ENCODE measurements at places on chromosomes 16 and 17.

- no peak for DNase-seq
Observed at GRCh38 chr16:11162586-11163268, 93.3 kb downstream of the SOCS1 start.

DNA sequence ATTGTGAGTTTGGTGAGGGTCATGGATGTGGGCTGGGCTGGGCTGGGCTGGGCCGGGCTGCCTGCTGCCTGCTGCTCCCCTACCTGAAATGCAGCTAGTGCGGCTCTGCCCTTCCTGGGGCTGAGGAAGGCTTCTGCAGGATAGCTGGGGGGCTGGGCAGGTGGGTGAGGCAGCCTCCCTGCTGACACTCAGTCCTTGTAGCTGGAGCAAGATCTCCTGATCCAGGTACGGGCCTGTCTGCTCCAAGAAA is 4.7 kb downstream of the RPL13 start:
- DNase-seq: no peak

- DNase-seq: no peak
Observed at GRCh38 chr17:40870136-40870535, 3.1 kb upstream of the KRT12 start.

DNA sequence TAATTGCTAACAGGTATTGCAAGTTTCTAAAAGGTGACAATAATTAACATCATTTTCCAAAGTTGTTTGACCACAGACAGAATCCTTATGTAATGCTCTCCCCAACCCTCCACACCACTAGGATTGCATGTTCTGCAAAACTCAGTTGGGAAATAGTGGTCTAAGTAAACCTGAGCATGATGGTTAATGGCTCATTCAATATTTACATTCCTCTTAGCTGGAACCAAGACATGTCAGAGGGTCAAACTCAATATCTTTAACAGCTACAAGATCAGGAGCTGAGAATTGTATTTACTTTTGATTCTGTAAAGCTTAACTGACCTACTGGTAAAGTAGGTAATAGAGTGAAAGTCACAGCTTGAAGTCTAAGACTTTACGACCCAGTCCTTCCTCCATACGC is 10.2 kb downstream of the MFSD6L start:
- no peak for DNase-seq

- DNase-seq: no peak
Observed at GRCh38 chr16:87715658-87716057, 50.1 kb downstream of the KLHDC4 start.

DNA sequence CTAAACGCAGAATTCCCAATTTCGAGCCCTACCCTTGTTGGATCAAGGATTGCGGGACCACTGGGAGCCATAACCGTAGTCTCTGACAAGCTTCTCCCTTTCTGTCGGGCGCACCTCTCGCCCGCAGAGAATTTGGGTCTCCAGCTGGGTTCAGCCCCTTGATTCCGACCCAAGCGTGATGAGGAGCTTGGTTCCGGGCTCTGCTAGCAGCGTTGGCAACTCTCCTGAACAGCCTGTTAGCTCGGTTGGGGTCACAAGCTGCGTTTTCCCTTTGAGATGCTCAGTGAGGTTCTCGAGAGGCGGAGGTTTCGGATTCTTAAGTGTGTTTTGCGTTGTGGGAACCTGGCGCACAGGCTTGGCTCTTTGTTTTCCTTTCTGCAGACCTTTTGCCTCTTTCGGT is 655 bp downstream of the ATXN1L start:
- DNase-seq: peak; percentile 7

GRCh38 chr17:2697611-2698162 is 13.9 kb downstream of the CLUH start:
- no peak for DNase-seq

GRCh38 chr17:37019117-37019740 is 70.5 kb downstream of the AATF start:
- no peak for DNase-seq

- DNase-seq: peak; percentile 38
Observed at GRCh38 chr17:63700528-63701455, 867 bp upstream of the LIMD2 start.

DNA sequence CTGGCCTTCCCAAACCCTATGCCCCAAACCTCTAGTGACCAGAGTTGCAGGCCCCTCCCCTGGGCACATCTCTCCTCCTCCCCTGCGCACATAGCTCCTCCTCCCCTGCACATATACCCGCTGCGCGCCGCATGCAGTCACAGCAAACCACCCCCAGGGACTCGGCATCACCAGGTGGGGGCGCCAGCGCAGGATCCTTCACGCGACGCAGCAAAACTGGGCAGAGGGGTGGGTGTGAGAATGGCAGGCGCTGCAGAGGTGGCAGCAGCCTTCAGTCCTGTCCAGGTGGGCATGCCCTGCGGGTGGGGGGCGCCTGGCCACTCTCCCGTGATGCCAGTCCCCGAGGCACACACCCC is 5.6 kb downstream of the CORO6 start:
- DNase-seq: peak; percentile 92

DNA sequence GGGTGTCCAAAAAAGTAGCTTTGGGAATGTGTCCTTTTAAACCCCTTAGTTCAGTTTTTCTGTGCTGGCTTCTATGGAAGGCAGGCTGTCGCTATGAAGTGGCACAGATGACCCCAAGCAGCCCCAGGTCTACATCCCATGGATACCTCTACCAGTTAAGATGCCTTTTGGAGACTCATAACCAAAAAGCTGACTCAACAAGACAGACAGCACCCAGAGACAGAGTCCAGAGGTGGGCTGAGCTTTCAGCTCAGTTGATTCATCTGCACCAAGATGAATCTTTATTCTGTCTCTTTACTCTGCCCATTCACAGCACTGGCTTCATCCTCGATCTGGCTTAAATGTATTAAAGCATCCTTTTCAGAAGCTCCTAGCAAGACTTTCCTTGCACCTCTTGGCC is 29.8 kb upstream of the RBBP6 start:
- no peak for DNase-seq

GRCh38 chr17:71936977-71937376 is 183.8 kb upstream of the SOX9 start:
- DNase-seq: no peak

DNA sequence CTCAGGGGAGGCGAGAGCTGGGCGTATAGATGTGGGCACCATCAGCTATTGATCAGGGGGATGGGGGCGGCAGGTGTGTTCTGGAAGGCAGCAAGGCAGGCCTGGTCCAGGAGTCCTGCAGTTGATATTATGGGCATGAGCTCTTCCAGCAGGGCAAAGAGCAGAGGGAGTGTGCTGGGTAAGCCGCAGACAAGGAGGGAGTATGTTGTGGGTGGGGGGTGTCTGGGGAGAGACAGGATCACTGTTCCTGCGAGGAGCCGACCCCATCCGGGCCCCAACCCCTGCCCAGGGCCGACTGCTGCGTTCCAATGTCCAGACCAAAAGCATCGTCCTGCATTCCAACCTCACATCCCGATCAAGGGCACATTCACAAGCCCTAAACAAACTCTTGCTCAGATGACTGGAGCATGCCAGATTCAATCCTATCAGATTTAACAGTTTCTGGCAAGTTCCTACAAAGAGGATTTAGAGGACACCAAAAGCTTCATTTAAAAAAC is 9.2 kb downstream of the MXRA7 start:
- no peak for DNase-seq

- DNase-seq: no peak
Observed at GRCh38 chr16:86431540-86431939, 78.8 kb upstream of the FOXF1 start.

- DNase-seq: no peak
Observed at GRCh38 chr16:66714654-66715307, 18.2 kb upstream of the CMTM4 start.

GRCh38 chr16:34078691-34079090 is 619.3 kb downstream of the TP53TG3F start:
- no peak for DNase-seq

DNA sequence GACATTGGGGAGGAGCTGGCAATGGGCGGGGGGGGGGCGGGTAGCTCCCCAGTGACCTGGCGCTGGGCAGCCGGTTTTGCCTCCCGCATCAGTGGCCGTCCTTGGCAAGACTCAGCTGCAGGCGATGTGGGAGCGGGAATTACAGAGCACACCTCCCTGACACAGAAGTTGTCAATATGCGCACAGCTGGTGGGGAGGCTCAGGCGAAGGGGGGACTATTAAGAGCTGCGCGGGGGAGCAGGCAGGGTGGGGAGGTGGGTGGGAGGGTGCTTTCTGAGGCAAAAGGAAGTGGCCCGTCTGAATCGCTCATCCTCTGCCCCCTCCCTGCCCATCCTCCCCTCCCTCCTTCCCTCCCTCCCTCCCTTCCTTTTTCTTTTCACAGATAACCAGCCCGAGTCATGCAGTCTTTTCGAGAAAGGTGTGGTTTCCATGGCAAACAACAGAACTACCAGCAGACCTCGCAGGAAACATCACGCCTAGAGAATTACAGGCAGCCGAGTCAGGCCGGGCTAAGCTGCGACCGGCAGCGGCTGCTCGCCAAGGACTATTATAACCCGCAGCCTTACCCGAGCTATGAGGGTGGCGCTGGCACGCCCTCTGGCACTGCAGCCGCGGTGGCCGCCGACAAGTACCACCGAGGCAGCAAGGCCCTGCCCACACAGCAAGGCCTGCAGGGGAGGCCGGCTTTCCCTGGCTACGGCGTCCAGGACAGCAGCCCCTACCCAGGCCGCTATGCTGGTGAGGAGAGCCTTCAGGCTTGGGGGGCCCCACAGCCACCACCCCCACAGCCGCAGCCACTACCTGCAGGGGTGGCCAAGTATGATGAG is 44.0 kb downstream of the SREBF1 start:
- peak; percentile 42 for DNase-seq

GRCh38 chr17:80591788-80592187 is 47.1 kb downstream of the RPTOR start:
- no peak for DNase-seq

GRCh38 chr17:59859444-59860025 is 33.2 kb downstream of the TUBD1 start:
- DNase-seq: no peak

- no peak for DNase-seq
Observed at GRCh38 chr17:9725575-9725974, 65.8 kb downstream of the DHRS7C start.

DNA sequence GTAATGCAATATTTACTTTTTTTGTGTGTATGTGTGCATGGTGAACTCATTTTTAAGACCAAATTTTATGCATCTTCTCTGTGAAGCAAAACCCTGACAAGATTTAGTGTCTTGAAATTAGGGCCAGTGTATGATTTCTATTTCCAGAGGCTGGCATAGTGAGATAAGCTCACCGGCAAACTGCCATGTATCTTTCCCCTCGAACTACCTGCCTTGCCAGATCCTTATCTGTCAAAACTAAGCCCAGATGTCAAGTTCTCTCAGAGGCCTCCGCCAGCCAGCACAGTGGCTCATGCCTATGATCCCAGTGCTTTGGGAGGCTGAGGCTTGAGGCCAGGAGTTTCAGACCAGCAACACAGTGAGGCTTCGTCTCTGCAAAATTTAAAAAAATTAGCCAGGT is 10.0 kb downstream of the USP32 start:
- no peak for DNase-seq

GRCh38 chr17:17077861-17078732 is 35.8 kb downstream of the MPRIP start:
- no peak for DNase-seq

- DNase-seq: no peak
Observed at GRCh38 chr17:77279448-77280303, 138.9 kb downstream of the SEC14L1 start.

- DNase-seq: no peak
Observed at GRCh38 chr16:31334934-31335333, 20.0 kb upstream of the ITGAX start.

DNA sequence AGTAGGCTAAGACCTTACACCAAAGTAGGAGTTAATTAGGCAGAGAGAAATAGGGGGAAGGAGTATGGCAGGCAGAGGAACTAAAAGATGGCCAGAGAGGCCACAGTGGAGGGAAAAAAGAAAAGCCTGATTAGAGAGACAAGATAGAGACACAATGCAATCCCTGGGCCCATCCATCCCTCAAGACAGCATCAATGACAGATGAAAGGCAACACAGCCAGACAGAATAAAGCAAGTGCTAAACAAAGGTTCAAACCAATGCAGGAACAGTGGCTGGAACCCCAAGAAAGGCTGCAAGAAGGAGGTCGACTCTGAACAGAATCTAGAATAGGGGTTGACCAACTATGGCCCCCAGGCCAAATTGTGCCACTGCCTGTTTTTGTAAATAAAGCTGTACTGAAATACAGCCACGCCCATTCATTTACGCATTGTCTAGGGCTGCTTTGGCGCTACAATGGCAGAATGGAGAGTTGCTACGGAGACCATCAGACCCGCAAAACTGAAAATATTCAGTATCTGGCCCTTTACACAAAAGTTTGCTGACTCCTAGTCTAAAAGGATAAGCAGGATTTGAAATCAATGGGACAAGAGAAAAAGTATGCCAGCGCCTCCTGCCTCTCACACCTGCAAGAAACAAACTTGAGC is 473.3 kb upstream of the PSMD7 start:
- DNase-seq: no peak

DNA sequence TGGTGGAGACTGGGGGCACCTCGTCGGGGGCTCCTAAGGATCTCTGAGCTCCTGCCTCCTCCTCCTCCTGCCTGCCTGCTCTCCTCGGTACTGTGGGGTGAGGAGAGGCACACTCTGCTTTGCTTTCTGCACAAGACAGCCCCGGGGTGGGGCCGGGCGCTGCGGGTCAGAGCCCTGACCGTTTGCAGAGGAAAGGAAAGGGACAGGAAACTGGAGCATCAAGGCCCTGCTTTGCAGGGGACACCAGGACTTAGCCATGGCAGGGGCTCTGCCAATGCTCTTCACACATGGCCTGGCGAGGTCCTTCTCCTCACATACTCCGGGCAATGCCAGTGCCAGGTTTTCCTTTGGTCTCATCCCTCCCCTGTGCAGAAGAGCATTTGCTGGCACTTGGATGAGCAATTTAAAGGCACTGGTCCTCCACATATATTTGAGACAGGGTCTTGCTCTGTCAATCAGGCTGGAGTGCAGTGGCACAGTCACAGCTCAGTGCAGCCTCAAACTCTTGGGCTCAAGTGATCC is 23.8 kb upstream of the DOC2B start:
- DNase-seq: no peak

GRCh38 chr17:1272701-1273100 is 2.5 kb downstream of the BHLHA9 start:
- DNase-seq: no peak

GRCh38 chr16:15524966-15525365 is 90.6 kb downstream of the BMERB1 start:
- DNase-seq: no peak

DNA sequence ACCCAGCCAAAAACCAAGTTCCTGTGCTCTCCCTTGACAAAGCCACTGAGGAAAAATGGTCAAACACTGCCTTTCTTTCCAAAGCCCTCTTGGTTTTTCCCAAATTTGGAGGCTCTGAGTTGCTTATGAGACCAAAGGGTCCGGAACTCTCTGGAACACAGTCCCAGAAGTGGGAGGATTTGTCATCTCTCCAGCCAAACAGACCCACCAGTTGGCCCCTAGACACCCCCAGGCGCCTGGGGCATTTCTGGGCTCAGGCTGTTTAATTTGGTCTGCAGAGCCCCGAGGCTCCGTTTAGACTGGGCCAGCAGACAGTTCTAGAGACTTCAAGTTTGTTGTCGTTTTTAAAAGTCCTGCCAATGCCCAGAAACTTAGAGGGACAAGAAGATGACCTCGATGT is 239.1 kb downstream of the SEC14L1 start:
- DNase-seq: no peak

GRCh38 chr16:49827805-49828438 is 28.0 kb downstream of the ZNF423 start:
- no peak for DNase-seq
